ENCODE measurements at places on chromosomes 12 and 14.

DNA sequence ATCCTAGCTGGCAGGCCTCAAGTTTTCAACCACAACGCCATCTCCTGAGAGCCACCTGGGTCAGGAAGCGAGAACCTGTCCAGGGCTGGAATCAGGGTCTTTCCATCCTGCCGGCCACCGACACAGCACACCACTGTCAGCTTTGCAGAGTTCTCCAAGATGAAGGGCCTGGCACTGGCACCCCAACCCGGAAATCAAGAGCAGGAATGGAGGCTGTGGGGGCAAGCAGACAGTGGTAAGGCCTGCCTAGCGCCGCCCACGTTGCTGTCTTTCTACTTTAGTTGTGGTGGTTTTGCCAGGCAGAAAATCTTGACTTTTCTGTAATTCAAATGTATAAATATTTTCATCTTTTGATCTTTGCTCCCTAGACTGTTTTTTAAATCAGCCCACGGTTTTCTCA, 90.7 kb downstream of the ITPK1 start:
- H3K4me1 ChIP-seq, result peaks cover 9% of the 10 kb centered on the region
- H3K4me3 ChIP-seq, result no peak overlapping the region
- no peak for DNase-seq
- no peaks in the 10 kb centered on the region for H3K36me3 ChIP-seq

DNA sequence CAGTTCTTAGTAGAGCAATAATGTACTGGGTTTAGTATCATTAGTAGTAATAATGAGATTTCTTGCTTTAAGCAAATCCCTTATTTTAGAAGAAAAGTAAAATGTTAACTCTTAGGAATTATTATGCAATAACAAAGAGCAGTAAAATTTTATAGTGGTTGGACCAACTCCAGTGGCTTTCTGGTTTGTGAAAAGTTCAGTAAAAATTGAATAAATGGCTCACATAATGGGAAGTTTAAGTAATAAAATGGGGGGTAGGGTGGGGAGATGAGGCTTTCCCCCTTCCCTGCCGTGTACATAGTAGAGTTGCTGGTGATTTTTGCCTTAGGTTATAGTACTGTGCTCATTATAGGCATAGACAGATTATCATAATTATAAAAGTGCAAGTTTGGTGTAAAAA, 250.5 kb upstream of the ATP2B1 start:
- no peak overlapping the region for H3K4me3 ChIP-seq
- no peaks in the 10 kb centered on the region for H3K4me1 ChIP-seq
- DNase-seq, result no peak

- H3K36me3 ChIP-seq, result peaks cover 27% of the 10 kb centered on the region
- no peak overlapping the region for H3K4me3 ChIP-seq
- peaks cover 14% of the 10 kb centered on the region for H3K4me1 ChIP-seq
- no peaks in the 10 kb centered on the region for H3K27me3 ChIP-seq
- no peak for DNase-seq
Measured at GRCh38 chr12:92779902-92780301, 77.1 kb downstream of the PLEKHG7 start.

GRCh38 chr14:74616507-74616906, 4.5 kb upstream of the LTBP2 start:
- H3K27ac ChIP-seq, result peak overlapping the region; percentile 92
- no peaks in the 10 kb centered on the region for H3K36me3 ChIP-seq
- H3K27me3 ChIP-seq, result no peaks in the 10 kb centered on the region
- peak overlapping the region; percentile 5 for H3K4me3 ChIP-seq

GRCh38 chr12:110640275-110641025, 26.5 kb downstream of the TCTN1 start:
- H3K4me3 ChIP-seq, result no peak overlapping the region
- DNase-seq, result no peak

DNA sequence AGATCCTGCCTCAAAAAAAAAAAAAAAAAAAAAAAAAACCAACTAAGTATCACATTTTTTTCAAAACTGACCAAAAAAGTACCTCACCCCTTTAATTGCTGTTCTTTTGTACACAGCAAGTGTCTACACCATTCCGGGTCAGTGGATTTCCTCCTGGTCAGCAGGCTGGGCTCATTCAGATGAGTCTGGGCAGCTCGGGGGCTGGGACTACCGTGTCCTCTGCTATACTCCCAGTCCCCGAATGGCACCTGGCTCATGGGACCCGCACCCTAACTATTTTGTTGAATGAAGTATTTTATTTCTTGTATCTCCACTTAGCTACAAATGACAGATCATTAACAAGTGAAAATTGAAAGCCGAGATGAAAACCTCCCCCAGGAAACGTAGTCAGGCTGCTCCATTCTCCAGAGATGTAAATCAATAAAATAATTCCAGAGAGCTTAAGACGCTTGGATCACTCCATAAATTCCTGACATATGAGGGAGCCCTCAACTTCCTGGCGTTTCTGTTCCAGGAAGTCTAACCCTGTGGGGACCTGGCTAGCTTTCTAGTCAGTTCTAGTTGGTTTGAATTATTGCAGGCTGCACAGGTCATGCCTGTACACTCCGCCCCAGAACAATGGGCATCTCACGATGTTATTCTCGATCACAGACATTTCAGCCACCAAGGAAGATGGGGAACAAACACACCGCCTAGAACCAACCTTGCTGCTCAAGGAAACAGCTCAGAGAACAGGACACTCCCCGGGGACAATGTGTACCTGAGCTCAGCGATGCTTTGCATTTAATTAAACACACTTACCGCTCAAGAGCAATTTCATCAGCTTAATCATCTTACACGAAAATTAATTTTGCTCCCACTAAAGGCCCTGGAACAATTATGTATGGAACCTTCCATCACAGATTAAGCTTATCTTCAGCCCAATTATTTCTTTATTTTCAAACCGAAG, 76.3 kb downstream of the RIMBP2 start:
- H3K27me3 ChIP-seq, result no peaks in the 10 kb centered on the region
- H3K4me3 ChIP-seq, result no peak overlapping the region
- no peaks in the 10 kb centered on the region for H3K36me3 ChIP-seq
- DNase-seq, result no peak
- H3K4me1 ChIP-seq, result no peaks in the 10 kb centered on the region

DNA sequence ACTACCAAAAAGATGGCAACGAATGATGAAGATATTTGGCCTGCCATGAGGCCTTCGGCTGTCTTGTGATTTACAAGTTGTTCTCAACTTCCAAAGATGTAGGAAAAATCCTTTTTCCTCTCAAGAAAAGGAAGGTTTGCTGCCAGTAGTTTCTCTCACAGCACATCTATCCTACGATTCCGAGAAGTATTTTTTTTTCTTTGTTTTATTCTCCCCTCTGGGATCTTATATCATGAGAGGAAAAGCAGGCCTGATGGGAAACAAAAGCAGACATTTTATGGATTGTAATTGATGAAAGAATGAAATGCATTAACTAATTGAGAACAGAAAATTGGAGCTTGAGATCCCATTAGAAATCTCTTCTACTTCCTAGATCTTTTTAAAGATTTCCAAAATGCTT, 1197.9 kb upstream of the SEL1L start:
- H3K27ac ChIP-seq, result no peak overlapping the region
- H3K36me3 ChIP-seq, result no peaks in the 10 kb centered on the region
- H3K4me3 ChIP-seq, result no peak overlapping the region
- H3K4me1 ChIP-seq, result no peaks in the 10 kb centered on the region

GRCh38 chr12:82415402-82415801, 57.1 kb downstream of the METTL25 start:
- no peaks in the 10 kb centered on the region for H3K27me3 ChIP-seq
- no peak overlapping the region for H3K27ac ChIP-seq
- H3K4me1 ChIP-seq, result no peaks in the 10 kb centered on the region
- H3K4me3 ChIP-seq, result no peak overlapping the region
- H3K36me3 ChIP-seq, result peaks cover 6% of the 10 kb centered on the region
- no peak for DNase-seq

GRCh38 chr14:65588426-65589140, 176.1 kb downstream of the FUT8 start:
- H3K36me3 ChIP-seq, result no peaks in the 10 kb centered on the region
- no peak for DNase-seq
- H3K27me3 ChIP-seq, result no peaks in the 10 kb centered on the region
- no peak overlapping the region for H3K27ac ChIP-seq
- H3K4me3 ChIP-seq, result no peak overlapping the region
- no peaks in the 10 kb centered on the region for H3K4me1 ChIP-seq

DNA sequence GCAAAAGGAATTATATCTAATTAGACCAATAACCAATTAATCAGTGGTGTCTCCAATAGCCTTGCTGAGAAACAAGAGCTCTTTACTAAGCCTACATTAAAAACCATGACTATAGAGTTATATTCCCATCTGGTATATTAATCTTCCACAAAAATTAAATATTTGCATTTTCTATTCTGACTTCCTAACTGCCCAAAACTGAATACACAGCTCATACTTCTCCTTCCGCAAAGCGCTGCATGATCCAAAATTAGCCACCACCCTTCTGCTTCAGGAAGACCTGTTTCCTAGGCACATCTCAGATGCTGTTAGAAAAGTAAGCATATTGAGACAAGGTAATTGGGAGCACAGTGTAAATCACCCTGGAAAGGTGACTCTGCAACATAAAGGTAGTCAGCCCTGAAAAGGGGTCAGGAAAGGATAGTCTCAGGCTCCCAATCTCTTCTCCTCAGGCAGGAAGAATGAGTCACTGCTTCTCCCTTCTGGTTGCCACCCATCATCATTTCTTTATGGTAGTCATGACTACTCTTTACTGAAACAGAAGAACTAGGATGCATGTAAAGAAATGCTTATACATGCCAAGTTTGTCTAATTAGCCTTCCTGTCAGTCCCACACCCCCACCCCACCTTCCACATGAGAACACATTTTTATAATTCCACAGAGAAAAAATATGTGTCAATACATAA, 54.3 kb downstream of the PLCZ1 start:
- H3K27me3 ChIP-seq, result no peaks in the 10 kb centered on the region
- H3K36me3 ChIP-seq, result no peaks in the 10 kb centered on the region
- H3K4me1 ChIP-seq, result peaks cover 3% of the 10 kb centered on the region

GRCh38 chr12:94545935-94546771, 86.5 kb upstream of the CEP83 start:
- no peak overlapping the region for H3K27ac ChIP-seq
- peaks cover 2% of the 10 kb centered on the region for H3K27me3 ChIP-seq
- no peak for DNase-seq
- H3K4me1 ChIP-seq, result no peaks in the 10 kb centered on the region
- no peak overlapping the region for H3K4me3 ChIP-seq
- no peaks in the 10 kb centered on the region for H3K36me3 ChIP-seq

GRCh38 chr12:101173197-101173749, 36.8 kb downstream of the SLC5A8 start:
- H3K4me1 ChIP-seq, result no peaks in the 10 kb centered on the region
- no peak overlapping the region for H3K4me3 ChIP-seq
- no peaks in the 10 kb centered on the region for H3K27me3 ChIP-seq
- H3K36me3 ChIP-seq, result no peaks in the 10 kb centered on the region

- DNase-seq, result no peak
- H3K4me3 ChIP-seq, result no peak overlapping the region
- no peaks in the 10 kb centered on the region for H3K27me3 ChIP-seq
Measured at GRCh38 chr14:57209561-57209960, 59.1 kb downstream of the EXOC5 start.

DNA sequence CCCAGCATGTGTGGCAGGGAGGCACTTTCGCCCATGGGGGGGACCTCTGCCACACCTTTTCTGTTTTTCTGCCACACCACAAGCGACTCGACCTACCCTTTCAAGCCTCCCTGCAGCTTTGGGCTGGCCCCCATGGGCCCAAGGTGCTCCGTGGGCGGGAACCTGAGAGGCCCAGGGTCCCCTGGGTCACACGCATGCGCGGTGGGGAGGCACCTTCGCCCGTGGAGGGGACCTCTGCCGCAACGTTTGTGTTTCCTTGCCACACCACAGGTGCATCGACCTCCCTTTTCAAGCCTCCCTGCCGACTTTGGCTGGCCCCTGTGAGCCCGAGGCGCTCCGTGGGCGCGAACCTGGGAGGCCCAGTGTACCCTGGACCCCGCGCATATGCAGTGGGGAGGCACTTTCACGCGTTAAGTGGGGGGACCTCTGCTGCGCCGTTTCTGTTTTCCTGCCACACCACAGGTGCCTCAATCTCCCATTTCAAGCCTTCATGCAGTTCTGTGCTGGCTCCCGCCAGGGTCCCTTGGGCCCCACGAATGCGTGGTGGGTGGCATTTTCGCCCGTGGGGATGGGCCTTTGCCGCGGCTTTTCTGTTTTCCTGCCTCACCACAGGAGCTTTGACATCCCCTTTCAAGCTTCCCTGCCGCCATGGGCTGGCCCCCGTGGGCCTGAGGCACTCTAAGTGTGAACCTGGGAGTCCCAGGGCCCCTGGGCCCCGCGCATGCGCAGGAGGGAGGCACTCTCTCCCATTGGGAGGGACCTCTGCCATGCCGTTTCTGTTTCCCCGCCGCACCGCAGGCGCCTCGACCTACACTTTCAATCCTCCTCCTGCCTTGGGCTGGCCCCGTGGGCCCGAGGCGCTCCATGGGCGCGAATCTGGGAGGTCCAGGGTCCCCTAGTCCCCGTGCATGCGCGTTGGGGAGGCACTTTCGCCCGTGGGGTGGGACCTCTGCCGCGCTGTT, 332.2 kb downstream of the ALG10 start:
- H3K36me3 ChIP-seq, result no peaks in the 10 kb centered on the region
- no peaks in the 10 kb centered on the region for H3K27me3 ChIP-seq
- H3K27ac ChIP-seq, result no peak overlapping the region
- no peak overlapping the region for H3K4me3 ChIP-seq
- H3K4me1 ChIP-seq, result no peaks in the 10 kb centered on the region

DNA sequence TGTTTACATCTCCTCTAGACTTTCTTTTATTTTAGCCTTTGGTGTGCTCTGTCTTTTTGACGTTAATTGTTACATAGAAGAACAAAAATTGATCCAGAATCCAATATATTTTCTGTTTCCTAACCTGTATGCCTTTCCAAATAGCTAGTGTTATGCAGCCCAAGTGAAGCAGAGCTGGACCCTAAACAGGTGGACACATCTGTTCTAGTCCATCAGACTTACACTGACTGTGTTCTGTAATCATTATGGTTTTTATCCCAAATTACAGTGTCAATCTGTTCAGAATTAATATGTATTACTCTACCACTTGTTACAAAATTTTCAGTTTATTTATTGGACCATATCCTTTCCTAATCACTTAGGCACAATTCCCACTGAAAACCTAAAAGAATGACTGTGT, 176.8 kb upstream of the FOXG1 start:
- no peak for DNase-seq
- H3K4me1 ChIP-seq, result peaks cover 2% of the 10 kb centered on the region
- H3K27ac ChIP-seq, result no peak overlapping the region
- no peaks in the 10 kb centered on the region for H3K36me3 ChIP-seq

DNA sequence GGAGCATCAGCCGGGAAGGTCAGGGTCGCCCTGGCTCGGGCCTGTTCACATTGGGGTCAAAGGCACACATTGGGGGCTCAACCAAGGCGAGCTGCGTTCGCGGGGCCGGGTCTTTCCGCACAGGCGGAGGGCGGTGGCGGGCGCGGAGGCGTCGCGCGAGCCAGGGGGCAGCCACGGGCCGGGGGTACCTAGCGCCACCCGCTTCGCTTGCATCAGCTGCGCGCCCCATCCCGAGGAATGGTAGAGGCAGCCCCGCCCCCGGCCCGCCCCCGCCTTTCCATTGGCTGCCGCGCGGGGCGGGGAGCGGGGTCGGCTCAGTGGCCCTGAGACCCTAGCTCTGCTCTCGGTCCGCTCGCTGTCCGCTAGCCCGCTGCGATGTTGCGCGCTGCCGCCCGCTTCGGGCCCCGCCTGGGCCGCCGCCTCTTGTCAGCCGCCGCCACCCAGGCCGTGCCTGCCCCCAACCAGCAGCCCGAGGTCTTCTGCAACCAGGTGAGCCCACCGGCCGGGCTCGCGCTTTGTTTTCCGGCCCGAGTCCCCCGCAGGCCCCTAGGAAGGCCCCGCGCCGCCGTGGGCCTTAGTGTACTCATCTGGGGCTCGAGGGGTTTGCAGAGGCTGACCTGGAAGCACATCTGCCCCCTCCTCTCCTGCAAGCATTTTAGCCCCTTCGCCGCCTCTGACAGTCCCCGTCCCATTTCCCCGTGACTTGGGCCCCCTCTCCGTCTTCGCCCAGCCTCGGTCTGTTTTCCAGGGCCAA, at the start of gene ALDH2:
ALDH2 (plus strand) TSS at position 326 of the 754 bp plus-strand sequence; CDS start at position 376, 50 bp downstream.
- H3K4me3 ChIP-seq, result peak within 1 kb of the TSS; percentile 94
- peak within 1 kb of the TSS; percentile 85 for H3K27ac ChIP-seq
- peaks cover 20% of the 10 kb centered on the region for H3K4me1 ChIP-seq
- H3K36me3 ChIP-seq, result no peaks in the 10 kb centered on the region
